ENCODE measurements at places on chromosomes 5 and 9.

DNA sequence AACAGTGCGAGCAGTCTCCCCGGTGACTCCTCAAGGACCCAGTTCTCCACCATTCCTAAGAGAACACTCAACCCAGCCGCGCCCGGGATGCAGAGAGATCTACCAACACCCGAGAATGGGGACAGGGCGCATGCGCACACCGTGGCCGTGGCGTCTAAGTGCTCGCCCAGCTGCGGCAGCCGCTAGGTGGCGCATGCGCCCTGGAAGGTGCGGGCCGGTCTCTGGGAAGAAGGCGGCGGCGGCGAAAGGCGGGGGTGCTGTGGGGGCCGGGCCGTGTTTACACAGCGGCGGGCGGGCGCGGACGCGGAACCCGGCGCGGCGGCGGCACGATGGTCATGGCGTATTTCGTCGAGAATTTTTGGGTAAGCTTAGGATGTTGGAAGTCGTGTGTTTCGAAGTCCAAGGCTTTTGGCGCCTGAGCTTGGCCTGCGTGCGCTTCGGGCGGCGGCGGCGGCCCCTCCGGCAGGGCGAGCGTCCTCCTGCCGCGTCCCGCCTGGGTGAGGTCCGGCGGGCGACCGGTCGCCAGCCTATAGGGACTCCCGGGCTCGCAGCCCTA is at the start of gene FCHO2:
TSS of gene FCHO2 (plus strand) at position 274 of the 556 bp plus-strand sequence. CDS start at position 330, 56 bp downstream.
- peak; percentile 99 for DNase-seq

DNA sequence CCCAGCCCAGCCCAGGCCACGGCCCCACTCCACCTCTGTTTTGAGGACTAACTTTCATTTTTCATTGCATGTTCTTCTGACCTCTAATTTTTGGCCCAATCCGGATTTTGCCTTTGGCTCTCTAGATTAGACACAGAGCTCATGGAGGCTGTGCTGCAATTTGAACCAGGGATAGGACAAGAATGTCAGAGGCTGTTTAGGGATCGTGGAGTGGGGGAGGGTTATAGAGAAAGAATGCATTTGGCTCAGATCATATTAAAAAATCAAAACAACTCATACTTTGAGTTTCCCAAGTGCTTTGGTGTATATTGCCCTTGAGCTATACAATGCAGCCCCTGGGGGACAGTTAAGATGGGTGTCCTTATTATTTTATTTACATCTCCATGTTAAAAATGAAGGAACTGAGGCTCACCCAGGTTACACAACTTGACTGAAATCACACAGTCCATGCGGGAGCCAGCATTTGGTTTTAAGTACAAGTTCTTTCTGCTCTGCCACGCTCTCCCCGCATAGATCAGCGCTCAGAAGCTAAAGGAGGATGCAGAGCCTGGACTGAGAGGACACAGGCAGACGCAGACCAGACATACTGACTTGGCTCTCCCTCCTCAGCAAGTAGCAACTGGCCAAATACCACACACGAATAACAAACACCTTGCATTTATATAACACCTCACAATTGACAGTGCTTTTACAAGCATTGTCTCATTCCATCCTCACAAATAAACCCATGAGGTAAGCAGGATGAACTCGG is 126.4 kb upstream of the RAI14 start:
- no peak for DNase-seq

GRCh38 chr5:160887780-160888179 is 35.8 kb upstream of the ATP10B start:
- DNase-seq: no peak

GRCh38 chr9:79877943-79878602 is 306.3 kb downstream of the TLE4 start:
- DNase-seq: no peak

- no peak for DNase-seq
Measured at GRCh38 chr5:34675857-34676256, 19.7 kb downstream of the RAI14 start.

GRCh38 chr5:95447961-95448360 is 56.8 kb downstream of the FAM81B start:
- DNase-seq: no peak

DNA sequence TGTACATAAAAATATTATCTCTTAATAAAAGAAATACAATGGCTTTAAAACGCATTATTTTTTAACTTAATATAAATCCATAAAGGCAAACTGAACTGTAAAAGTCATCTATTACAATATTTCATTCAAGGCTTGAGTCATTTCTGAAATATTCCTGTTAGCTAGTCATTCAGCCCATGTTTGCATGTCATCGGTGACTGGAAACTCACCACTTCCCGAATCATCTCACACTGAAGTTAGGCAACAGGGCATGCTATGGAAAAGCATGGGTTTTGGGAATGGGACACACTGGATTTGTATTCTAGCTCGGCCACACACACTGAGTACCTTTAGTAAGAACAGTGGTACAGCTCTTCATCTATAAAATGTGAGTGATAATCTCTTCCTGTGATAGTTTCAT is 691.1 kb upstream of the C9orf72 start:
- DNase-seq: no peak

DNA sequence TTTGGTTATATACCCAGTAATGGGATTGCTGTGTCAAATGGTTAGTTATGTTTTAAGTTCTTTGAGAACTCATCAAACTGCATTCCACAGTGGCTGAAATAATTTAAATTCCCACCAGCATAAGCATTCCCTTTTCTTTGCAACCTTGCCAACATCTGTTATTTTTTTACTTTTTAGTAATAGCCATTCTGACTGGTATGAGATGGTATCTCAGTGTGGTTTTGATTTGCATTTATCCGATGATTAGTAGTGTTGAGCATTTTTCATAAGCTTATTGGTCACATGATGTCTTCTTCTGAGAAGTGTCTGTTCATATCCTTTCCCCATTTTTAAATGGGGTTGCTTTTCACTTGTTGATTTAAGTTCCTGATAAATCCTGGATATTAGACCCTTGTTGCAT is 435.7 kb upstream of the RIOK2 start:
- no peak for DNase-seq

GRCh38 chr5:158727136-158727535 is 372.6 kb downstream of the EBF1 start:
- DNase-seq: no peak

DNA sequence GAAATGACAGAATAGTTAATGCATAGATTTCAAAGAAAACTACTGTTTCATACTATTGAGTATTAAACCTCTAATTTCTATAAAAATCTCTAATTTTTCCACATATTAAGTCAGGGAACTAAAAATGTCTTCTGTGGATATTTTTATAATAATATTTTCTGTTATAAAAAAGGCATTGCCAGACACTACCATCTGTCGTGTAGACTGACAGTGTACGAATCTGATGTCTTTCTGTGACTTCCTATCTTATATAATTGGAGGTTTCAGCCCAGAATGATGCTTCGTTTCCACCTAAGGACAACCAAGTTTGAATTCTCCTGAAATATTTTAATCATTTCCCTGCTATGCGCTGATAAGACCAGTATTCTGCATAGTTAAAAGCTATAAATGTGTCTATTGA is 456.6 kb upstream of the ARRDC3 start:
- DNase-seq: no peak

DNA sequence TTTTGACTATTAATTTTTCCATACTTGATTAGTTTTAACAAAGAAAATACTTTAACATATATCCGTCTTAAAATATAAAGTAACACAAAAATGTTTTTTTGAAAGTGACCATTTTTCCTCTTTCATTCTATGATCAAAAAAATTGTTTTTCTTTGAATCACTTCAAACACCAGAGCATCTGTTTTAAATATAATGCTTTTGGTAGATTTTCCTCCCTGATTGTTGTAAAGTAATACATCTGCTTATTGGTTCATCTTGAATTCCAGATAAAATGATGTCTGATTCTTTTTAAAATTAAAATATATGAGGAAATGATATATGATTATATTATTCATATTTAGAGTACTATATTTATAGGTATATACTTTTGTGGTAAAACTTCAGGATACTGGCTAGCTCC is 76.2 kb upstream of the LPAR1 start:
- DNase-seq: no peak

GRCh38 chr9:76787677-76788076 is 23.4 kb downstream of the PCA3 start:
- DNase-seq: no peak

- peak; percentile 54 for DNase-seq
Measured at GRCh38 chr9:112074250-112075008, 100.7 kb downstream of the SUSD1 start.

DNA sequence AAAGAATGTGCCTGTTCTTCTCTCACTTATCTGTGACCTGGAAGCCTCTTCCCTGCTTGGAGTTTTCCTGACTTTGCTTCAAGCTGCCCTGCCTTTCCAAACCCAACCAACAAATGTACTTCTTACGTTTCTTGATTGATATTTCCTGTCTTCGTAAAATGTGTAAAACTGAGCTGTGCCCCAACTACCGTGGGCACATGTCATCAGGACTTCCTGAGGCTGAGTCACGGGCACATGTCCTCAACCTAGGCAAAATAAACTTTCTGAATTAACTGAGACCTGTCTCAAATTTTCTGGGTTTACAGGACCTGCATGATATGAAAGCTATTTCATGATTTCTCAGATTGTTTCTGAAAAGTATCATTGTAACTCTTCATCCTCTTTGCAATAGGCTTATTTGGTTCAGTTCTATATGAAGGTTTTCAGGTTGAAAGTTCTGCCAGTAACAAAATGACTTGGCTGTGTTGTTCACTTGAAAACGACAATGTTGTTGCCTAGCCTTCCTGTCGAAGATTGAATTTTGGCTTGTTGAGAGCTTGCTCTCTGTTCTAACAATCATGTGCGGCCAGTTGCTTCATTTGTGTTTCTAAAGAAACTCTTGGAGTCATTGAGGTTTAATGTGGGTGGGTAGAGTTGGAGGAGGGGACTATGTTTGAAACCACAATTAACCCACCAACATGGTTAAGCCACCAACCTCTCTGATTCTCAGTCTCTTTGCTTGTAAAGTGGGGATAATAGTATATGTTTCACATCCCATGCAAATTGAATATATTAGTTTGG is 145.6 kb downstream of the FBXL7 start:
- no peak for DNase-seq

DNA sequence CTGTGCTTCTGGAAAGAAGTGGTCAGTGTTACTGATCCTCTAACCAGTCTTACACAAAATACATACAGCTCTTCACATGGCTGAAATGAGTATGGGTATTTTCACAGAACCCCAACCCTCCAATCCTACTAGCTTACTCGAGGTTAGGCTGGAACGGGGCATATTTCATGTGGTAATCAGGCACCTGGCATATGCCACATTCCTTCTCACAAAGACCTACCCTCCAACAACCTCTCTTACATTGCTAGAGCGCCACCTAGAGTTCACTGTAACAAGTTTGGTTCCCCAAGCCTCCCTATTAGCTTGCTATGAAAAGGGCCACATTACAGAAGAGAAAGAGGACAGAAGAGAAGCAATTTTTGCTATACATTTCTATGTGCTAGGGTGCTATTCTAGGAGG is 597.3 kb downstream of the PRELID2 start:
- DNase-seq: no peak

DNA sequence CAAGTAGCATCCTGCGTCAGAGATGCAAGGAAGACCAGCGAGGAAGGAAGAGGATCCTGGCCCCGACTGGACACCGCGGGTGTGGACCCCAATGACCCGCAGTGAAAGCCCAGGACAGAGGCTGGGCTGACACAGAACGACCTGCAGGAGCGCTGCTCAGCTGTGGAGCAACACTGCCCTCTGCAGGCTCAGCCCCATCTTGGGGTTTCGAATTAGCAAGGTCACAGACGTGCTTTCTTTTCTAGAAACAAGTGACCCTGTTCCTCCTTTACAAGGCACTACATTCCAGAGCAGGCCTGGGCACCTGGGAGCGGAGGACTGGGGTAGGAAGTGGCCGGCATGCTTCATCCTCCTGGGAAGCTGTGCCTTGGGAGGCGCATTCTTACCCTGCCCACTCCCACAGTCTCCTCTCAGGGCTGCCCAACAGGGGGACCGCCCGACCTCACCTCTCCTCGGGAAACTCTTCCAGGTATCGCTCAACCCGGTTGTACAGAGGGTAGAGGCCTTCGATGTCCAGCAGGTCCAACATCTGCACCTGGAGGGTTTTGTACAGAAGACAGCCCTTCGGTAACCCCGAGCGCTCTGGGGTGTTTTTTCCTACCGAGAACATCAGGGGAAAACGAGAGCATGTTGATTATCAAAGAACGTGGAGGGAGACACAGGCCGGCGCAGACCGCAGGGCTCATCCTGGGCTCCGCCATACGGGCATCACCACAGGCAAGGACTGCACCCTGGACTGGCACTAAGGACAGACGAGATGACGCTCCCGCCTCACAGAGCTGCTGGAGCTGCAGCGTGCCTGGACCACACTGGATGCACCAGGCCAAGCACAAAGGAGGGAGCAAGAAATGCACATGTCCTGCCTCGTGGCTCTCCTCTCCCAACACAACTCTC is 35.0 kb downstream of the IPPK start:
- DNase-seq: peak; percentile 58

GRCh38 chr5:95072281-95072680 is 212.6 kb downstream of the MCTP1 start:
- no peak for DNase-seq

DNA sequence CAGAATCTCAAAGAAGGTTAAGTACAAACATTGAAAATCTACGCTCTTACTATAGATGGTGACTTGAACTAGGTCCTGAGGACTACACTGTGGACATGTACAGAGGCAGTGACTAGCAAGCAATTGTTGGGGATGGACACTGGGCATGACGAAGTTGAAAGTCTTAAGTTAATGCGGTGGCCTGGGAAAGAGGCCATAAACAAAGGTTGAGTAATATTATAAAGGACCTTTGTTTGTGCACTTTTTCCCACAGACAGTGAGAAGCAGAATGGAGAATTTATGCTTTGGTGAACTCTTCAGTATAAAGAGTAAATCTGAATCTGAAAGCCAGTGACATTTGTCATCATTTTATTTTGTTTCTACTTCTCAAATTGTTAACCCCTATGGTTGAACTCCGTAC is 15.3 kb downstream of the ALDH1A1 start:
- DNase-seq: no peak

DNA sequence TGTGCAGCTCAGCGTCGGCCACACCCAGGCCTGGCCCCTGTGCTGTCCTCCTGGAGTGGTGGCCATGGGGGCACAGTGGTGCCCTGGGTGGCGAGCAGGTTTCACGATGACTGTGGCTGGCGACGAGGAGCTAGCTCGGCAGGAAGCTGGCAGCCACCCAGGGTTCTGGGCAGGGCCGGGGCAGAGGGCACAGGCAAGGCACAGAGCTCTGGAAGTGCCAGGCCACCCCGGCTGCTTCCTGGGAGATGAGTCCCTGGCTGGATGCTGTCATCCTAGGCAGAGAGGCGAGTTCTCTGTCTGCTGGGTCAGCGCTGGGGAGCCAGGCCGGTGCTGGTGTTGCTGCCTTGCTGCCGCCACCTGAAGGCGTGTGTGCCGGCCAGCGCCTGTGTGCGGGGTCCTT is 51.7 kb downstream of the RXRA start:
- no peak for DNase-seq

All from activated CD4-positive, CD25-positive, alpha-beta regulatory T cell treated with anti-CD3 and anti-CD28 coated beads, Interleukin-2, amount 50 U/mL, for 72 hours (primary cell).